ENCODE measurements at places on chromosomes 11 and 22.

DNA sequence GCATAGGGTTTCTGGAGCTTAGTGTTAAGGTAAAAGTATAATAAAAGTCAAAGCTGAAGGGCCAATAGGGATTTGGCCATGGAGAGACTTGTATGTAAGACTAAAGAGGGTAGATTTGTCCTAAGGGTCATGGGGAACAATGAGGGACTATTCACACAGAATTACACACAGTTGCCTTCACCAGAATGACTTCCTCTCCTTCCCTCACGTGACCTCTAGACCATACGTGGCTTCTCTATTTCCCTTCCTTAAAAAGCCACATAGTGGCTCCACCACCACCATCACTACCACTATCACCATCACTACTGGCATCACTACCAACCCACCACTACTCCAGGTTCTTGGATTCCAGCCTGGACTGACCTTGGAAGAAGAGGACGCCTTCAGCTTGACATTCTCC, 2.8 kb downstream of the HPX start:
- no peak for DNase-seq

GRCh38 chr11:114285599-114285998, 10.6 kb upstream of the NNMT start:
- DNase-seq, result no peak

DNA sequence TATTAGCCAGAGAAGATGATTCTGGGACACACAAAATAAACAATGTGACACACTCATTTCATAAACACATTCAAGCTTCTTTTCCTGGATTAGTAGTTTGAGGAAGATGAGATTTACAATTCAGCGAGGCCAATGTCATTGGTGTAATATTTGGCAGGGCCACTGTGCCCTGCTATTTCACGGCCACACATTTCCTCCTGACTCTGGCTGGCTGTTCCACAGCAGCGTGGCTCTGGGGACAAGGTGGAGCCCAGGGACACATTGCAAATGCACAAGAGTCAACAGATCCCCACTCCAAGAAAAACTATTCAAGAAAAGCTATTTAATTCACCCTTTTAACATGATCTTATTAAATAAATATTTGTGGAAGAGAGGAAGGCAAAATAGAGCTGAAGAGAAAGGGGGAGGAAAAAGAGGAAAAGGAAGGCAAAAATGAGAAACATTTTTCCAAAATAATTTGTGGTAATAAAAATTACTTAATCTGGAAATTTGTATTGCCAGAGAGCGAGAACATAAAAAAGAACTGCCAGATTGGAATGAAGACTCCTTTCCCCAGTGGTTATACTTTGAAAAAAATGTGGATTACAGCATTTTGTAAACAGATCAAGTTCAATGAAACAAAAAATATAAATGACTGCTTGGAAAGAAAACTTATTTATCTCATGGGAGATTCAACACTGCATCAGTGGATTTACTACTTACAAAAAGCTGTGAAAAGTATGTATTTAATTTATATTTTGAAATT, 27.1 kb downstream of the NXPE2 start:
- DNase-seq, result no peak

GRCh38 chr22:45550891-45551290, 48.2 kb downstream of the FBLN1 start:
- DNase-seq, result no peak

DNA sequence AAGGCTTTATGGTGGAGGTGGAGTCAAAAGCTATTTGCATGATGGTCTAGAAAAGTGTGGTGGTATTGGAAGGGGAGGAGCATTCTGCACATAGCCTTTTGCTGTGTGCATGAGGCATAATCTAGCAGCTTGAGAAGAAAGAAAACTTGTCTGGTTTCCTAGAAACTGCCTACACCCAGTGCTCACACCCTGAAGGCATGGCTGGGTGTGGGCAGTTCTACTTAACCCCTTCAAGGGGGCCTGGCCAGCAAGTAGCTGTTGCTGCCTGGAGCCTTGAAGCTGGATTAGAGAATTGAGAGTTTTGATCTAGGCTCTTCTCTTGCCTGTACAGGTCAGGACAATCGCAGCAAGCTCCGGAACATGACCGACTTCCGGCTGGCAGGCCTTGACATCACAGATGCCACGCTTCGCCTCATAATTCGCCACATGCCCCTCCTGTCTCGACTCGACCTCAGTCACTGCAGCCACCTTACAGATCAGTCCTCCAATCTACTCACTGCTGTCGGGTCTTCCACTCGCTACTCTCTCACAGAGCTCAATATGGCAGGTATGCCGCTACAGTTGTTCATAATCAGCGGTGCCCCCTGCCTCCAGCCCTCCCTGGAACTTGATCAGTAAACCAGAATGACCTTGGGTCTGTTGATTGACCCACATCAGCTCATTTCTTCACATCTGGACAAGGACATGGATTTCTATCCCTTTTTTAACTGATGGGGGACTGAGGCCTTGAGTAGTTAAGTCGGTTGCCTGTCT, 12.2 kb upstream of the GRK2 start:
- DNase-seq, result no peak

- DNase-seq, result peak; percentile 82
These were observed 76.8 kb upstream of the BIRC3 start for GRCh38 chr11:102240502-102240901.

DNA sequence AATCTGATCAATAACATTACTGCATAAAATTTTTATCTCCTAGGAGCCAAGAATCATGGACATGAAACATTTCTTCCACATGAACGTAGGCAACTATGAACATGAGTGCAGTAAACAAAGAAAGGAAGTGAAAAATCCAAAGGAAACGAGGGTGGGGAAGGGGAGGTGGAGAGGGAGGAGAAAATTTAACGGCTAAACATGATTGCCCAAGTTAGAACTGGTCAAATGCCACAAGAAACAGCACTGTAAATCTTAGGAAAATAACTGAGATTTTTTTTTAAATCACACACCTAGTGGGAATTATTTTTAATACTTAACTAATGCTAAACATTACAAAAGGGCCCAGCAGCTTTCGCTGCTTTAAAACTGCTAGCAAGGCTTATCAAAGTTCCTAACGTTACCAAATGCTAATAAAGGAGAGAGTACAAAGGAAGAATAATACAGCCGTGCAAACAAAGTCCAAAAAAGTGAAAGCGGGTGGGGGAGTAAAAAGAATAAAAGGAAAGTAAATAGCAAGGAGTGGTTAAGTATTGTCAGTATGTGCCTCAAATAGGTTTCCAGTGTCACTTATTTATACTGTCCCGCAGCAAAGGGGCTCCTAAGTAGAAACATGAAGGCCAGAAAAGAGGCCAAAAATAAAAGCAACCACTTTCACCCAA, 13.7 kb downstream of the NARS2 start:
- no peak for DNase-seq

GRCh38 chr11:31932879-31933278, 121.8 kb upstream of the PAX6 start:
- no peak for DNase-seq

- DNase-seq, result no peak
These were observed 84.5 kb downstream of the JRKL start for GRCh38 chr11:96474263-96474662.

DNA sequence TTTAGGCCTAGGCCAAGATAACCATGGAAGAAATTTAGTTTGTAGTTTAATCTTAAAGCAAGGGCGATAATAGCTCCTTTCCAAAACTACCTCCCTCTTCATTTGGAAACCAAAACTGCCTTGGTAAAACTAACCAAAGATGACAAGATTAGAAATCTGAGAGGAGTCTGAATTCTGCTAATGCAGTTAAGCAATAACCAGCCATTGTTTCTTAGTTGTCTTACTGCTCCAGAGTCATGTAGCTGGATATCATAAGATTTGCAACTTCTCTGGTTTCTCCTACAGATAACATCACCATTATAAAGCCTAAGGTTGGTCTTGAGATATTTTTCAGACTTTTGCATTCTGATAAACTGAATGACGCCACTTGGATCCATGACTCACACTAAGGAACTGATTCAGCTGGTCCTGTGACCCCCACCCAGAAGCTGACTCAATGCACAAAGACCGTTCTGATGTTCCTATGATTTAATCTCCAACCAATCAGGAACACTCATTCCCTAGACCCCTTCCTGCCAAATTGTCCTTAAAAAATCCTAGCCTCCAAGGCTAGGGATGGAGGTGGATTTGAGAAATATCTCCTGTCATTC, 200.8 kb downstream of the LUZP2 start:
- no peak for DNase-seq

DNA sequence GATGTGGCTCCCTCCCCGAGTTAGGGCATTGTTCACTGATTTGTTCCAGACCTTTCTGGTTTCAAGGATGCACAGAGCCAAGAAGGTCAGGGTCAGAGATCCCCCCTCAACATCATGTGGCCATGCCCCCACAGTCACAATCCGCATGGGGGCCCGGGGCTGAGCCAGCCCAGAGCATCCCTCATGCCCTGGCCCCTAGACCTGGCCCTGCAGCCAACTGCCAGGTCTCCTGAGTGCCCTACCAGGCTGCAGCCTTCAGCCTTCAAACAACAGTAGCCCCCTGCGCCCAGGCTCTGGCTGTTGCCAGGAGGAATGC, 142.4 kb downstream of the CRYBB2 start:
- no peak for DNase-seq

DNA sequence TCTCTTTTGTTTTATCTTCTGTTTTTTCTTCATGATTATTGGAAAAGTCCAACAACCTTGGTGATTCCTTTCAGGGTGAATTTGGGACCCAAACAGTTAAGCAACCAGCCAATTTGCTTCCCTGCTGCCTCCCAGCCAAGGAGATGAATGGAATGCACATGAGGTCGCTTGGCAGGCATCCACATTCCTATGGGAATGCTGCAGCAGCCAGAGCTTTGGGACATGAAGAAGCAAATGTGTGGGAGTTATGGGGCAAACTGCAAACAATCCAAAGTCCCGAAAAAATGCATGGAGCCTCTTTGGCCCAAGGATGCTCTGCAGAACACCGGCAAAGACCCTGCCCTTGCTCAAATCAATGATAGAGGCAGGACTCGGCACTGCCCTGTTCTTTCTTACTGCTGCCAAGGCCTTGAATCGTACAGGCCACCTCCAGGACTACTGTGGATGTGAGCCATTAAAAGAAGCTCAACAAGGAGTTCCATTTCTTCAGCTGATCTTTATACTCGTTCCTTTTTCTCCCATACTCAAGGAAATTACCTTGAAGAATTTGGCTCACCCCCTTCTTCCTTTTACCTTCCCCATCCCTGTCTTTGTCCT, 117.3 kb upstream of the TEAD1 start:
- peak; percentile 97 for DNase-seq

- no peak for DNase-seq
These were observed 66.6 kb upstream of the PRODH start for GRCh38 chr22:19002684-19003038.

DNA sequence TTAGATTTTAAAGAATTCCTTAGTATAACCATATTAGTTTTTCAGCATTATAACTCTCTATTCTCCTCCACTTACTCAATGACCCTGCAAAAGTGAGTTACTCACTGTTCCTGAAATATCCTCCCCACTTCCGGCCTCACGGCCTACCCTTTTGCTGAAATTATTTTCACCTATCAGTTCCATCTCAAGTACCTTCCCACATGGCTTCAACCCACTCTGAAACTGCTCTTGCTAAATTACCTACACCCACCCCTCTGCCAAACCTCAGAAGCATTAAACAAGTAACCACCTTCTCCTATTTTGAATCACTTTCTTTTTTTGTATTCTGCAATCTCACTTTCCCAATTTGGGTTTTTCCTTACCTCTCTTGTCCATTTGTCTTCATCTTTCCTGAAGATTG, 37.7 kb downstream of the OR5P2 start:
- no peak for DNase-seq

DNA sequence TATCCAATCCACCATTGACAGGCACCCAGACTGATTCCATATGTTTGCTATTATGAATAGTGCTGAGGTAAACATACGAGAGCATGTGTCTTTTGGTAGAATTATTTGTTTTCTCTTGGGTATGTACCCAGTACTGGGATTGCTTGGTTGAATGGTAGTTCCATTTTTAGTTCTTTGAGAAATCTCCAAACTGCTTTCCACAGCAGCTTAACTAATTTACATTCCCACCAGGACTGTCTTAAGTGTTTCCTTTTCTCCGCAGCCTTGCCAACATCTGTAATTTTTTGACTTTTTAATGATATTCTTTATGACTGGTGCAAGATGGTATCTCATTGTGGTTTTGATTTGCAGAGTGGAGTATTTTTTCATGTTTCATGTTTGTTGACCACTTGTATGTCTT, 8.3 kb downstream of the FDX1 start:
- no peak for DNase-seq

GRCh38 chr22:34845391-34845790, 220.6 kb upstream of the ISX start:
- no peak for DNase-seq

- DNase-seq, result no peak
These were observed 3.6 kb downstream of the OTOG start for GRCh38 chr11:17550450-17551346.

DNA sequence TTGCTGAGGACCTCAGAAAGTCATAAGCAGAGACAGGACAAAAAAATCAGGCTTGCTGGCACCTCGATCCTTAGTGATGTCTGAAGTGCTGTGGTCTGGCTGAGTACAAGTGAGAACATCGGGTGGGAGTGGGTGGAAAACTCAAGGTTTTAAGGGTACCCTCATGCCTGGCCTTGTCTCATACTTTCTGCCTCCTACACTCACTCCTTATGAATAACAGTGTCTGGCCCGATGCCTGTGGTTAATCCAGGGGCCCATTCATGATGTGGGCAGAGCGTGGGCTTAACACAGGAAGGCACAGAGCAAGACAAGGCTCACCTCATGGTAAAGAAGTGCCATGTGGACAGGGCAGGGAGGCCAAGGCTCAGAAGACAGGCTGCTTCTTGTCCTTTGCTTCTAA, 11.0 kb upstream of the UCP3 start:
- DNase-seq, result no peak

DNA sequence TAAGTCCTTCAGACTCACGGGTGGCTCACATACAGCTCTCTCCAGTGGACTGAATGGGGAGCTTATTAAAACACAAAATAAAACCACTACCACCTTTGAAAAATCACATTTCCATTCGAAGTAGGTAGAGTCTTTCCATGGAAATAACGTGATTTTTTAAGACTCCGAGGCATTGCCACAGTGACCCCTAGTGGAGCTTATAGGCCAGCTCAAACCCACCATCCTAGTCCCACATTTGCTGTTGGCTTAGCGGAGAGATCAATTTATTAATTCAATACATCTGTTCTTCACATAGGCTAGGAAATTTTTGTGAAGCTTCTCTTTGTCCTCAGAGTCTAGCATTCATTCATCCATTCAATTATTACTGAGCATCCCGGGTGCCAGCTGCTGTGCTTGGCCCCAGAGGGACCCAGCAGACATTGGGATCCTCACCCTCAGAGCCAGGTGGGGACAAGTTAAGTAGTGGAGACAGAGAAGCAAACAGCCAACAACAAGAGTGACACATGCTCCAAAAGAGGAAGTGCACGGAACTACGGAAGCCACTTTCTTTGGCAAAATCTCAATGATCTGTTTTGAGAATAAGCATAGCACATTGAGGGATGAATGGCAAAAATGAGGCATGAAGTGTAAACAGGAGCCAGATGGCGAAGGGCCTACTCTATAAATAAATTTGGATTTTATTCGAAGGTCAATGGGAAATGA, 10.2 kb upstream of the P4HA3 start:
- peak; percentile 40 for DNase-seq

GRCh38 chr11:134142536-134142935, 73.7 kb downstream of the JAM3 start:
- no peak for DNase-seq

Measured in astrocyte of the cerebellum (primary cell).